ENCODE measurements at places on chromosomes 5 and 9.

GRCh38 chr5:142079306-142079721 is 29.3 kb upstream of the NDFIP1 start:
- DNase-seq, result no peak
- no peak overlapping the region for H3K27ac ChIP-seq
- no peaks in the 10 kb centered on the region for H3K36me3 ChIP-seq

- DNase-seq, result no peak
- H3K4me1 ChIP-seq, result peaks cover 13% of the 10 kb centered on the region
- H3K27me3 ChIP-seq, result no peaks in the 10 kb centered on the region
- H3K4me3 ChIP-seq, result no peak overlapping the region
- no peak overlapping the region for H3K27ac ChIP-seq
- no peaks in the 10 kb centered on the region for H3K36me3 ChIP-seq
These were observed 11.4 kb downstream of the YTHDC2 start for GRCh38 chr5:113524927-113525326.

- H3K4me3 ChIP-seq, result no peak overlapping the region
- no peaks in the 10 kb centered on the region for H3K36me3 ChIP-seq
- H3K27me3 ChIP-seq, result no peaks in the 10 kb centered on the region
- no peak overlapping the region for H3K27ac ChIP-seq
These were observed 63.3 kb downstream of the ZNF366 start for GRCh38 chr5:72443883-72444282.

DNA sequence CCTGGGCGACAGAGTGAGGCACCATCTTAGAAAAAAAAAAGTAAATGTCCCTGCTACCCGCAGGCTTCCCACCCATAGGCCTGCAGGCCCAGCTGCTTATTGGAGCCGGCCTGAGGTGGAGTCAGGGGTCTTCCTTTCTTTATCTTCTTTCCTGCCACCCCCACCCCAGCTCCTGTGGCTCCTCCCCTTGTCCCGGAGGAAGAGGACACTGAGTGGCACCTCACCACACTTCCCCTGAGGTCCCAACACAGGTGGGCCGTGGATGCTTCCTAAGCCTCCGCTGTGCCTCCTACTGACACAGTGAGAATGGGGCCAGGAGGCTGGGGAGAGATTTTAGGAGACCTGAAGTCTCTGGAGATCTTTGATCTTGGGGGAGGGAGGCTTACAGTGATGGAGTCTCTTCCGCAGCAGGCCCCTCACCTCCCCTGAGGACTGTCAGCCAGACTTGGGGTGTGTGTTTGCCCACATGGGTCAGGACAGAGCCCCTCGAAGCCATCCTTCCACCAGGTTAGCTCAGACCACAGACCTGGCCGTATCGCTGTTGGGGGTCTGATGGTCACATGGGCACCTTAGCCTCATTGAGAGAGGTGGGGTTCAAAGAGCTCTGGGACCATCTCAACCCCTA is 135.4 kb upstream of the IER5L start:
- DNase-seq, result no peak
- H3K36me3 ChIP-seq, result no peaks in the 10 kb centered on the region
- H3K27ac ChIP-seq, result no peak overlapping the region

DNA sequence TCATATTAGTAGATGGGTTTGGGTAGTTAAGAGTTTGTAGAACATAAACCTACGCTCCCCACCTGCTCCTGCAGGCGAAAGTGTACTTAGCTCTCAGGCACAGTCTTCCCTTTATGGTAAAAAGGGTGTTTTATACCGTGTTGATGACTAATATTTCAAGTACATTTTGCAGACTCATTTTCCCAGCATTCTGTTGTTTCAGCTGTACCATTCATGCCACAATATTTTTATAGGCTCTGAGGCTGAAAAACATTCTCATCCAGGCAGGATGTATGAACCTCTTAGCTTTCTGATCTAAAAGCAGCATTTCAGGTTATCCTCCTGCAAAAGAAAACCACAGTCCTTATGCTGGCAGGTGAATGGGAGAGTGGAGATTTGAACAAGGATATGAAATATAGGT is 231.4 kb downstream of the NR2F1-AS1 start:
- H3K36me3 ChIP-seq, result no peaks in the 10 kb centered on the region
- no peak overlapping the region for H3K27ac ChIP-seq
- no peak overlapping the region for H3K4me3 ChIP-seq
- no peaks in the 10 kb centered on the region for H3K27me3 ChIP-seq
- H3K4me1 ChIP-seq, result no peaks in the 10 kb centered on the region

DNA sequence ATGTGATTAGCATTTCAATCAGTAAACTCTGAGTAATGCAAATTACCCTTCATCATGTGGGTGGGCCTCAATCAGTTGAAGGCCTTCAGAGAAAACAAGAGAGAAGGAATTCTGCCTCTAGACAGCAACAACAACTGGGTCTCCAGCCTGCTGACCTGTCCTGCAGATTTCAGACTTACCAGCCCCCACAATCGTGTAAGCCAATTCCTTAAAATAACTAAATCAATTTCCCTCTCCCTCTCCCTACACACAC is 41.7 kb upstream of the FBXW11 start:
- no peak overlapping the region for H3K4me3 ChIP-seq
- DNase-seq, result no peak
- no peak overlapping the region for H3K27ac ChIP-seq
- H3K36me3 ChIP-seq, result peaks cover 9% of the 10 kb centered on the region
- no peaks in the 10 kb centered on the region for H3K27me3 ChIP-seq
